ENCODE measurements at places on chromosomes 11 and 22.
A peak's percentile ranks its signal among the peaks of the same experiment; 100 is the strongest.

- no peak for DNase-seq
These were observed 7.4 kb downstream of the CBX6 start for GRCh38 chr22:38864361-38865191.

- DNase-seq = no peak
These were observed 10.3 kb upstream of the PHF21B start for GRCh38 chr22:45019861-45020655.

DNA sequence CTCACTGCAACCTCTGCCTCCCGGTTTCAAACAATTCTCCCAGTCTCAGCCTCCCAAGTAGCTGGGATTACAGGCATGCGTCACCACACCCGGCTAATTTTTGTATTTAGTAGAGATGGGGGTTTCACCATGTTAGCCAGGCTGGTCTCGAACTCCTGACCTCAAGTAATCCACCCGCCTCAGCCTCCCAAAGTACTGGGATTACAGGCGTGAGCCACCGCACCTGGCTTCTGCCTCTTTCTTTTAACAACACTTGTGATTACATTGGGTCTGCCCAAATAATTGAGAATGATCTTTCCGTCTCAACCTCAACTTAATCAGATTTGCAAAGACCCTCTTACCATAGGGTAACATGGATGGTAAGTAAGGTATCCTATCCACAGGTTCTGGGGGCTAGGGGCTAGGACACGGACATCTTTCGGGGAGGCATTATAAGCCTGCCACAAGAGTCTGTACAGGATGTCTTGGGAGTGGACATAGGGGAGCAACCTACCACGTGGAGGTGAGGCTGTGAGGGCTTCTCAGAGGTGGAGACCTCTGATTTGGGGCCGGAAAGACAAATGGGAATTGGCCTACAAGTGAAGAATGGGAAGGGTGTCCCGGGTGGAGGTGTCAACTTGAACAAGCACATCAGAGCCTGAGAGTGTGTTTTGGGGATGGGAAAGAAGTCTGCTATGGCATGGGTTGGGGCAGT lies 2.7 kb upstream of the CBX6 start:
- DNase-seq = no peak

GRCh38 chr22:23800297-23801237 lies 13.8 kb downstream of the SMARCB1 start:
- no peak for DNase-seq

- DNase-seq = no peak
These were observed 19.9 kb downstream of the TRIOBP start for GRCh38 chr22:37716708-37717107.

- no peak for DNase-seq
These were observed 12.3 kb downstream of the RELT start for GRCh38 chr11:73388265-73389133.

DNA sequence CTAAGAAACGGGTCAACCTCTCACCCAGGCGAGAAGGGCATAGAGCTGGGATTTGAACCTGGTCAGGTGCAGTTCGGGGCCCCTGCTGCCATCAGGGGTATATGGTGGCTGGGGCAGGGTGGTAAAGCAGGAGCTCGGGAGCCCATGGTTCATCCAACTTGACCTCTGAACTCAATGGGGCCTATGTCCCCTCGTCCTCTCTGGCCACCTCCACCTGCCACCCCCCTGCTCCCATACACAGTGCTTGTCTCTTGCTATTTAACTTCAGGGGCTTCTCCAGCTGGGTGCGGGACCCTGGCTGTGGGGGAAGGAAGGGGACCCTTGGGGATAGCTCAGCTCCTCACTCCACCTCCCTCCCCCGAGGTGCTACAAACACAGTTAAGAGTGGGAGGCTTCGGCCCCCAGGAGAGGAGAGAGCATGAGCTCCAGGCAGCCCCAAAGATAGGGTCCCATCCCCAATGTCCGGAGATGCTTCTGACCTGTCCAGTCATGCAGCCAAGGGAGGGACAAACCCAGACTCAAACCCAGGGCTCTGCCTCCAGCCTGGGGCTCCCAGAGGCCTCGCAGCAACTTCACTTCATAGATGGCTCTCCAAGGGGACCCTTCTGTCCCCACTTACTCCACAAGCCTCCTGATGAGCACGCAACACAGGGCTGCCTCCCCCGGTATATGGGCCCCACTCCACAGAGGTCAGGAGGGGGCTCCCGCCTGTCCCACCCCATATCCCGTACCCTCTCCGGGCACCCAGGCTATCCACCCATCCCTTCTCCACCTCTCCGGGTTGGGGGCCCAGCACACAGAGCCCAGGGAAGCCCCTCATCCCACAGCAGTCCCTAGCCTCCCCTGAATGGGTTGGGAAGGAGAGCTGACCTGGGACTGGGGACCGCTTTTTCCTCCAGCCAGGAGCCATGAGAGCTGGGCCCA lies 712 bp downstream of the IL2RB start:
- no peak for DNase-seq

- no peak for DNase-seq
These were observed 13.1 kb downstream of the PACS1 start for GRCh38 chr11:66082946-66083698.

GRCh38 chr22:47439643-47440265 lies 677.3 kb downstream of the TBC1D22A start:
- DNase-seq = no peak

GRCh38 chr11:36308577-36308976 lies 12.5 kb downstream of the PRR5L start:
- no peak for DNase-seq

DNA sequence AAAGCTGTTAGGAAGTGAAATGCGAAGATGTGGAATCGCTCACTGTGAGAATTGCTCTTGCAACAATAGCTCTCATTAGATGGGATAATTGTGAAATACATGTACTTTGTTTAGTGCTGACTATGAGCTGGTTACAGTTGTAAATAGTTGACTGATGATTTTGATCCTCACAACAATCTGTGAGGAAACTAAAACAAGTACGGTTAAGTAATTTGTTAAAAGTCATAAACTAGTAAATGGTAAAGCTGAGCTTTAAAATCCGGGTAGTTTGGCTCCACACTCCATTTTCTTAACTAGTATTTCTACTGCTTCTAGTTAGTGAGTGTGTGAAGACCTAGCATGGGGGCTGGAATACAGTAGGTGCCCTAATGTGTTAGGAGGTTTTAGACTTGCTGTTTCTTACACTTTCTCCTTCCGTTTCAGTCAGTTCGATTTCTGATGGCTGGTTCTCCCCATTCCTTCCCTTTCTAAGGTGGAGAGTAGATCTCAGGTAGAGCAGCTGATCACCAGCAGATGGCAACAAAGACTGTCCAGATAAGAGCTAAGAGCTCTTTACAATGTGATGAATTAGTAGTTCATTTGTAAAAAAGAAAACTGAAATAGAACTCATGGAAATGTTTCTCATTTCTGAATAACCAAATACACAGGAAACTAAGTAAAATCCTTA lies 16.3 kb upstream of the CYP2R1 start:
- no peak for DNase-seq

DNA sequence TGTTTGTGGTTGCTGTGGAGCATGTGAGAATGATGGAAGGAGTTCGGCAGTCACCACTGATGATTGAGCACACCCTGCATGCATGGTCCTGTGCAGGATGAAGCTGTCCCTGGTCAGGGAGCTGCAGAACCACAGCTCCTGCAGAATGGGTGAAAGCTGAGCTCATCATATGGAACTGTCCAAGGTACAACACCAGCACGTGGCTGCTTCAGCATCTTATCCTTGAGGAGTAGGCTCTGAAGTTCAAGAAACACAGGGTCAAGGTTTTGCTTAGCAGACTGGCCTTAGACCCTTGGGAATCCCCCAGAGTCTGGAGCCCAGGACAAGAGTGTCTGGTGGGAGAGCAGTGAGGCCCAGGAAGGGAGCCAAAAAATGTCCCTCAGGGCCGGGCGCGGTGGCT lies 182.4 kb upstream of the LARGE1 start:
- no peak for DNase-seq

DNA sequence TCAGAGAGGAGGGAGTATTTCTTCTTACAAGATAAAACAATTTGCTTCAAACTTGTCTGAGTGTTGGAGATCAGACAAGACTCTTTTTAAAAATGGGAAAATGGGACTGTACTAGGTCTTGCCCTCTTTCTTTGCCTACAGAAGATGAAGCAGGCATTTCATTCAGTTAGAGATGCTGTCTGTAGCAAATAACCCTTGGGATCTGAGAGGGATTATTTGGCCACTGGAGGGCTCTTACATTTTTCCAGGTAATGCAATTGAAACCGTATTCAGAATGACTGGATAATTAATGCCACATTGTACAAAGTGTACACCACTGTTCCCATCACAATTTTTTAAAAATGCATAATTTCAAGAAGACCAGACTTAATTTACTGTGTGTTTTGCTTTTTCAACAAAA lies 258.5 kb upstream of the KIRREL3 start:
- no peak for DNase-seq

- peak; percentile 96 for DNase-seq
These were observed at the start of the genes GTF2H1 and HPS5 for GRCh38 chr11:18321969-18322711. Gene GTF2H1, plus strand, starts transcription at chr11:18322567. Its CDS starts 10,508 bp downstream, at chr11:18333075. Gene HPS5, minus strand, starts transcription at chr11:18322140. Its CDS starts 4,282 bp downstream, at chr11:18317858.

DNA sequence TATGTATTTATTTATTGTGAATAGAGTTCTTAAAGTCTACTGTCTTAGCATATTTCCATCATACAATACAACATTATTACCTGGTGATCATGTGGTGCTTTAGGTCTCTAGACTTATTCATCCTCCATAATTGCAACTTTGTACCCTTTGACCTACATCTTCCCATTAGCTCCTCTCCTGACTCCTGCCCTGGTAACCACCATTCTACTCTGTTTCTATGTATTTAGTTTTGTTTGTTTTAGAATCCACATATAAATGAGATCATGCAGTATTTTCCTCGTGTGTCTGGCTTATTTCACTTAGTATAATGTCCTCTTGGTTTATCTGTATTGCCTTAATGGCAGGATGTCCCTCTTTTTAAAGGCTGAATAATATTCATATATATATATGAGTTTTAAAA lies 22.7 kb downstream of the NCAM1 start:
- no peak for DNase-seq

GRCh38 chr11:79406376-79406775 lies 34.5 kb downstream of the TENM4 start:
- DNase-seq = no peak

DNA sequence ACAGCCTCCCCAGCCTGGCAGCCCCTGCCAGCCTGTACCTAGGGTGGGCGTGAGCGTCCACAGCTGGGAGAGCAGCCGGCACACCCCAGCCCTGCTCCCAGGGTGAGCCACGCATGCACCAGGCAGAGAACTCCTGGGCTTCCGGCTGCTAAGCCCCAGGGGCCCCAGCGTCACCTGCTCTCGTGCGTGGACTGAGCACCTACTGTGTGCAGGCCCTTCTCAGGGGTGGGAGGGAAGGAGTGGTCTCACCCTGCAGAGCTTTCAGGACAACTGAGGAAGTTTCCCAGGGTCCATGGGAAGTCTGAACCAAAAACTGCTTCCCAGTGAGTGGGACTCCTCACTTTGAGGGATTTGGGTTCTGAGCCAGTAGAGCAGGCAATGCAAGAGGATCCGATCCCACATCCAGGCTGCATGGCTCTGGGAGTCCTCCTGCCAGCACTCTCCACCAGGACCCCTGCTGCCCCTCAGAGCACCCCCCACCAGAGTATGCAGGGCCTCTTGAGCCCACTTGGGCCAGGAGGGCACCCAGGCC lies 47.1 kb upstream of the PRODH start:
- no peak for DNase-seq

GRCh38 chr11:127182586-127183203 lies 182.1 kb upstream of the KIRREL3 start:
- DNase-seq = no peak

- no peak for DNase-seq
These were observed 46.2 kb downstream of the FLRT1 start for GRCh38 chr11:64081745-64082442.

DNA sequence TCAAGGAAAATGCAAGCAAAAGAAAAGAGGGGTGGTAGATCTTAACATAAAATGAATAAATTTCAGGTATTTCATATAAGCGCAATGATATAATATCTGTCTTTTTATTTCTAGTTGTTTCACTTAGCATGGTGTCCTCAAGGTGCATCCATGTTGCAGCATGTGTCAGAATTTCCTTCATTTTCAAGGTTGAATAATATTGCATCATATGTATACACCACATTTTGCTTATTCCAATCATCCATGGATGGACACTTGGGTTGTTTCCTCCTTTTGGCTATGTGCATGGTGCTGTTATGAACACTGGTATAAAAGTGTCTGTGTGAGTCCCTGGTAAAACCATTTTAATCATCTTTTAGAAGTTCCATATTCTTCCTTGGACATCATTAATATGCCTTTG lies 7.0 kb upstream of the KDM4F start:
- DNase-seq = no peak

DNA sequence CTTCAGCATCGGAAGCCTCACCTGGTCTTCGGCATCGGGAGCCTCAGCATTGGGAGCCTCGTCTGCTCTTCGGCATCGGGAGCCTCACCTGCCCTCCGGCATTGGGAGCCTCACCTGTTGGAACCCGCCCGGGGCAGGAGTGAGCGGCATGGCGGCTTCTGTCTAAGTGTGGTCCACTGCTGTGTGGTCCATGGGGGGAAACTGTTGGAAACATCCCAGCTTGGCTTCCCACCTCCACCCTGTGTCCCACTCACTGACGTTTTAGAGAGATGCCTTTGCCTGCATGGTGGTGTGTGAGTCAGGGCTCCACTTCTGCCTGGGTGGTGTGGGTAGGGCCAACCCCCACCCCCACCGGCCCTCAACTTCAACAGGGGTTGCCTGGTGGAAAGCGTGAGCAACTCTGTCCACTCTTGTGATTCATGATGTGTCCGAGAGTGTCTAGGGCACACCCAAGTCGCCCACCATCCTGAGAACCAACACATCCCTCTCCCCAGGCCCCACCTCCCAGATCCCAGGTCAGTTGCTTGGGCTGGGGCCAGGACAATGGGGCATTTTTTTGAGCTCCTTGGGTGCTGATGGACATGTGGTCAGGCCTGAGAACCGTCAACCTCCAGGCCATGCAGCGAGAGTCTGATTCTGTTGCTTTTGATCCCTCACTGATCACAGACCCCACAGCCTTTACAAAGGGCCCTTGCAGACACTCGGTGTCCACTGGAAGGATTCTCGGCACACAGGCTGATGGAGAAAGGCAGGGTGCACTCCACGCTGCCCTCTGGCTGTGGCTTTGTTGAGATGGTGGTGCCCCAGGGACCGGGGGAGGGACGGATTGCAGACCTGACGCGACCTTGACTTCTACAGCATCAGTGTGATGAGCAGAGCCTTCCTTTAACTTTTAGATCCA lies 406.7 kb downstream of the TBC1D22A start:
- no peak for DNase-seq

DNA sequence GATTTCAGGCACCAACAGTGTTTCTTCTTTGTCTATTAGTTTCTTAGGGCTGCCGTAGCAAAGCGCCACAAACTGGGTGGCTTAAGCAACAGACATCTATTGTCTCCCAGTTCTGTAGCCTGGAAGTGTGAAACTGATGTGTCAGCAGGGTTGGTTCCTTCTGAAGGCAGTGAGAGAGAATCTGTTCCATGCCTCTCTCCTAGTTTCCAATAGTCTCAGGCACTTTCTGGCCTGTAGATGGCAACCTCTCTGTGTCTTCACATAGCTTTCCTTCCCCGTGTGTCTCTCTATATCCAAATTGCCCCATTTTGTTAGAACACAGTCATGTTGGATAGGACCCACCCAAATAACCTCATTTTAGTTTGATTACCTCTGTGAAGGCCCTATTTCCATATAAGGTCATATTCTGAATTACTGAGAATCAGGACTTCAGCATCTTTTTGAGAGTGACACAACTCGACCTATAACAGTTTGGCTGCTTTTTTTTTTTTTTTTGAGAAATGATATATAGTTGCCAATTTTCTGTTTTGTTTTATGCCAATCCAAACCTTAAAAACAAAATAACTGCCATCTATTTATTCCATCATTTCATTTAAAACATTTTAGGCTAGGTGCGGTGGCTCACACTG lies 108.2 kb downstream of the SLC36A4 start:
- DNase-seq = no peak

- no peak for DNase-seq
These were observed 733 bp downstream of the TRIM5 start for GRCh38 chr11:5684036-5684645.

Data from retinal pigment epithelial cell (primary cell).